BJ (cell line): ENCODE measurements at places on chromosomes 1 and 21. TPM values are rescaled to one million over a fixed set of nuclear protein-coding genes. Genes with fewer than 3 reads are reported as not detected.

Gene TINAGL1
- 32.6 and 39.0 TPM in 2 replicates for polyA plus RNA-seq

Gene AZIN2
- 3.0 and 6.4 TPM in 2 replicates for polyA plus RNA-seq

Gene RPE65
- not detected in 2 replicates for polyA plus RNA-seq

DNA sequence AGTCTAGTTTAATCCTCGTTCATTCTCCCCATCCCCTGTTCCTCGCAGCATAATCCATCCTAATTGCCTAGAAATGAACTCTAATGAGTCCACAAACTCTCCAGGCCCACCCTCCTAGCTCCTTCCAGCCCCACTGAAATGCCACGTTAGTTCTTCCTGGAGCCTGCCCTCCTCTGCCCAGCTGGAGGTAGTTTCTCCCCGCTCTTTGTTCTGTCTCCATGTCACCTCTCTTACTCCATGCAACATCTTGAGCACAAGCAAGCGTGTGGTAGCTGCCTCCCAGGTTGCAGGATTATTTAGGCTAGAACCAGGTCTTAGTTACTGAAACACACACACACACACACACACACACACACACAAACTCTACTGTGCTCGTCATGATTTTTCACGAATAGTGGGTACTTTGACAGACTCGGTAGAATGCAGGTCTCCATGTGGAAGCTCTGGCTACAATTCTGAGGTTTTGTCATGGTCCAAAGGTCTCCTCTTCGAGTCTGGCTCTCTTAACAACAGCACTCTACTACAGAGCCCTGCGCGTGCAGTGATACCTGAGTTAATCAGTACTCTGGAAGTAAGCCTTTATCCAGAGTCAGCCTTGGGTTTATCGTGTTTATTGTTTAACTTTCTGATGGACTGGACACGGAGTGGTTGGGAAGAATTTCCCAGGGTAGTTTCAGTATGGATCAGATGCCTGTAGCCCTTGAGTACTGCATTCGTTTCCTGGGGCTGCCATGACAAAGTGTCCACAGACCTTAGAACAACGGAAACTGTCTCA, 27.5 kb downstream of the HUNK start:
- DNase-seq: no peak

- DNase-seq: no peak
These were observed 407.6 kb upstream of the VAMP3 start for GRCh38 chr1:7363450-7363849.
